Activated CD4-positive, alpha-beta T cell treated with anti-CD3 and anti-CD28 coated beads for 4 hours (primary cell): ENCODE measurements at places on chromosomes 1 and 21.

DNA sequence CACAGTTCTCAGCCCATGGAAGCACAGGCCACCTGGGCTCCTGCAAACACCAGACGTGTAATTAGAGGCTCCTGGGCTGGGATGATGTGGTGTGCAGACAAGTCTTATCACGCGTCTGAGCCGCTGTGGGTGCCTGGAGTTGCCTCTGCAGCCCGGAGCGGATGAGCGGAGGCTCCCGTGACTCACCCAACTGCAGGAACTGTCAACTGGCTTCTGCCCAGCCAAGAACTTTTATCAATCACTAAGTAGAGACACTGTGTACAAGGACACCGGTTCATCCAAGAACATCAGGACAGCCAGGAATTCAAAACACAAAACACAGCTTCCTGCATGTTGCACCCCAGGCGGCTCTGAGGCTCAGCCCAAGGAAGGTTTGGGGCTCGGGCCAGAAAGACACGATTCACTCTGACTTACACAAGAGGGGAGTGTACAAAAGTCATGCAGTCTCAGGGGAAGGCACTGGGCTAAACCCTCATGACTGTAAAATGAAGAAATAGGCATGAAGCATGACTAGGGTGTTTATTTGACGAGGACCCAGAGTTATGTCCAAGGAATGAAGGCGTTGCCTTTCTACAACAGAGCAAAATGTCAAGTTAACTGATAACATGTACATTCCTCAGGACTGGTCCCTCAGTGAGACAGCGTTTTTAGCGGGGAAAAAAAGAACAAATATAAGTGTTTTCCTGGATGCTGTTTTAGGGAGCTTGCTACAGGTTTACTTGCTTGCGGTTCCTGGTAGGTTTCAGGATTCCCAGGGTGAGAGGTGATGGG is 21.1 kb downstream of the ERRFI1 start:
- DNase-seq: no peak

DNA sequence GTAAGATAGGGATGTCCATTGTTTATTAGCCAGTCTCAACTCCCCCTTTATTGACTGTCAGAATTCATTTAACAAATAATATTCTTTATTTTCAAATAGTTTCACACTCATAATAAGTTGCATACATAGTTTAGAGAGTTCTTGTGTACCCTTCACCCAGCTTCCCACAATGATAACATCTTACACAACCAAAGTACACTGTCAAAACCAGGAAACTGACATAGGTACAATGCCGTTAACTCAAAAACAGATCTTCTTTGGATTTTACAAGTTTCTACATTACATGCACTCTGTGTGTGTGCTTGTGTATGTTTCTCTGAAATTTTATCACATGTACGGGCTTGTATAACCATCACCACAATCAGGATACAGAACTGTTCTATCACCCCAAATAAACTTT is 64.4 kb upstream of the IFNLR1 start:
- DNase-seq: no peak

DNA sequence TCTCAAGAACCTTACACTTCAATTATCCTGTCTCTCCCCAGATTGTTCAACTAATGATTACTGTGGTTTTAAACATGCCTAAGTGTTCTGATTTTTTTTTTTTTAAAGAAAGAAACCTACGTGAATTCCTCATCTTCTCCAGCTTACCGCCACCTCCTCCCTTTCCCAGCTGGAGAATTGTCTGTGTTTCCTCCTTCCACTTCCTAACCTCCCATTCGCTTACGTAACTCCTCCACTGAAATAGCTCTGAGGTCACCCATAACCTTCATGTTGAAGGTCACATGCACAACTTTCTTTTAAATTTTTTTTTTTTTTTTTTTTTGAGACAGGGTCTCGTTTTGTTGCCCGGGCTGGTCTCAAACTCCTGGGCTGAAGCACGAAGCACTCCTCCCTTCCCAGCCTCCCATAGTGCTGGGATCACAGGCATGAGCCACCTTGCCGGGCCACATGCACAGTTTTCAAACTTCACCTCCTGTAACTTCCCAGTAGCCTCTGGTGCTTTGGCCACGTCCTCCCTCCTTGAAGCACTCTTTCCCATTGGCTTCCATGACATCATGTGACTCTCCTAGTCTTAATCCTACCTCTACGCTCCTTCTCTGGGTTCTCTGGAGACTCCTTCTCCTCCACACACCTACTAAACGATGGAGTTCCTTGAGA is 9.8 kb upstream of the CAPZB start:
- no peak for DNase-seq

DNA sequence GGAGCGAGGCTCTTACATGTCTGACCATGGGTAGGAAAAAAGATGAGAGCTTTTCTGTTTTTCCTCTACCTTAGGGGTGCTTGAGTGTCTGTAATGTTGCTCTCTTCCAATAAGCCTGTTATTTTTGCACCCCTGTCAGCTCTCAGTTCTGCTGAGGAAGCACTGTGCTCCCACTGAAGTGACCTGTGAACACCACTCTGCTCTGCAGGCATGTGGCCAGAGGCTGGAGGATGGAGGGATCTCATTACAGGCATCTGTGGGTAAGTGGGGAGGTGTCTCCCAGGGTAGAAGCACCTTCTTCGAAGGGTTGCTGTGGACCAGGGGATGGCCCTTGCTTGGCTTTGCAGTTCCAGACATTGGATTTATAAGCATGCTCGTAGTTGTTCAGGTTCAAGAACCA is 56.8 kb upstream of the RBM15 start:
- DNase-seq: no peak

GRCh38 chr1:210830034-210831028 is 303.6 kb downstream of the KCNH1 start:
- no peak for DNase-seq

- no peak for DNase-seq
Measured at GRCh38 chr1:119541389-119541788, 34.4 kb downstream of the HSD3B1 start.

GRCh38 chr1:28412731-28413130 is 43.2 kb downstream of the PHACTR4 start:
- no peak for DNase-seq

- no peak for DNase-seq
Measured at GRCh38 chr1:83641206-83641658, 357.7 kb downstream of the TTLL7 start.

DNA sequence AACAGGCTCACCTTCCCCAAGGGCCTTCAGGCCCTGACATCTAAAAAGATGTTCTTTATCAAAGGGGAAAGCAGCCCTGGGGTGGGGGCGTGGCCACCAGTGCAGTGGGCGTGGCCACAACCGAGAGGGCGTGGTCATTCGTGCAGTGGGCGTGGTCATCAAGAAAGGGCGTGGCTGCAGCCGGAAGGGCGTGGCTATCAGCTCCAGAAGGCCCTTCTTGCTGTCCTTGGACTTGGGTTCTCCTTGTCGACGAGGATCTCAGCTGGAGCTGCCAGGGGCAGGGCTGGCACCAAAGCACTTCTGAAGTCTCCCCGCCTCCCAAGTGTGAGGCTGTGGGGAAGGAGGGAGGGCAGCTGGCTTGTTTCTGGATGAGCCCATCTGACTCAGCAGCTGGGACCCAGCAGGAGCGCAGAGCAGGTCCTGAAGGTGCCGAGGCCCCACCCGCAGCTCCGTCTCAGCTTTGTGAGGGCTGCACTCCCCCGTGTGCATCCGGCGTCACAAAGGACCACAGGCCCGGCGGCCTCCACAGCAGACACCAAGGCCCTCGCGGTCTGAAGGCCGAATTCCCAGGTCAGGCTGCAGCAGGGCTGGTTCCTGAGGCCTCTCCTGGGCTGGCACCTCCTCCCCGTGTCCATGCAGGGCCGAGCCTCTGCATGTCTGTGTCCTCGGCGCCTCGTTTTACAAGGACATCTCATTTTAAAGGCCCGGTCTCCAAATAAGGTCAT is 12.8 kb downstream of the PDE9A start:
- no peak for DNase-seq

- peak; percentile 36 for DNase-seq
Measured at GRCh38 chr1:93304716-93305138, 41.0 kb upstream of the DR1 start.

DNA sequence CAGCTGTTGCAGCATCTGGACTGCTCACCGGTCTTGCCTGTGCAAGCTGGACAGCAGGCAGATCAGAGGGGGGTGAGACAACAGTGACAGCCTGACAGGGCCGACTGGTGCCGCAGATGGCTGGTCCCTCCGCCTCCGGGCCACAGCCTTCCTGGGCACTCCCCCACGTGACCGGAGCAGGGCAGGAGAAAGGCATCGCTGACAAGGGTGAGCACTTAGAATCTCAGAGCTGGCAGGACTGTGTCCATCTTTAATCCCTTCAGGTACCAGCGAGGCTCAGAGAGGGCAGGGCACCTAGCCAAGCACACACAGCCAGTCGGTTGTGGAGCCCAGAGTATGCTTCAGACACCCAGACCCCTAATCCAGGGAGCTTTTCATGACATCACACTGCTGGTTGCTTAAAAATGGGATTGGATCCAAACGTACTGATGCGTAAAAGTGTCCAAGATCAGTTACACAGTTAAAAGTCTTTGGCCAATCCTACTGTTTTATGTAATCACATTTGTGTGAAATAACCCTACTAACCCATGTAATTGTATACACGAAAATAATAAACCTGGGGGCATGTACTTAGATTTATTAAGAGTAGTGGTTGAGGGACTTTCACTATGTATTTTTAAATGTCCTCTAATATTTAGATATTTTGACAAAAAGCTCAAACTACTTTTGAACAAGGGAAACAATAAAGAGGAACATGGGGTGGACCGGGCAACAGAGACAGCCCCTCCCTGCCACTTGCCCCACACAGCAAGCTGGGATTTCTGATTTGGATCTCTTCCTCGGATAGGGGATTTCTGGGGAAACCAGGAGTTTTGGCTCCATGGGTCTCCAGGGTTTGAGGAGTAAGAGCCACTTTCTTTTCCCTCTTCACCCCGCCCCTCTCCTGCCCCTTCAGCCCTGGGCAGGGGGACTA is 758 bp upstream of the CNTN2 start:
- DNase-seq: no peak

GRCh38 chr21:34897828-34898227 is 151.3 kb downstream of the RUNX1 start:
- DNase-seq: no peak

DNA sequence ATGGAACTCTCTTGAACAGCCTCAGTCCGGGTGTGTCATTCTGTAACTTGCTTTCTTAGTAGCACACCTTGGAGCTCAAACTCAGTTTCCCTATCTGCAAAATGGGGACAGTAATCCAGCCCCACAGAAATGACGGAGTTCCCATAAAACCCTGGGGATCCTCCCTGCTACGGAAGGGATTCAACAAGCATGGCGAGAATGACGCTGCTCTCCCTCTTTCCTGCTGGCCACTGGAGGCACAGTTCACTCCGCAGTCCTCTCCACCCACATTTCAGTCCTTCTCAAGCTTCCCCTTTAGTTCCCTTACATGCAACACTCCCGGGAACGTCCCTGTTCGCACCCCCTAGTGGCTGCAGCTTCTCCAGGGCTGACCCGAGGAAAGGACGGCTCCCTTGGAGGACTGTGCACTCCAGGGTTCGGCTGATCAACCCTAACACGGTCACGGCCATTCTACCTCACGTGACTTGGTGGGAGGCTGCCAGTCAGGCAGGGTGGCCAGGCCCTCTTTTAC is 20.6 kb downstream of the RUNX3 start:
- no peak for DNase-seq

DNA sequence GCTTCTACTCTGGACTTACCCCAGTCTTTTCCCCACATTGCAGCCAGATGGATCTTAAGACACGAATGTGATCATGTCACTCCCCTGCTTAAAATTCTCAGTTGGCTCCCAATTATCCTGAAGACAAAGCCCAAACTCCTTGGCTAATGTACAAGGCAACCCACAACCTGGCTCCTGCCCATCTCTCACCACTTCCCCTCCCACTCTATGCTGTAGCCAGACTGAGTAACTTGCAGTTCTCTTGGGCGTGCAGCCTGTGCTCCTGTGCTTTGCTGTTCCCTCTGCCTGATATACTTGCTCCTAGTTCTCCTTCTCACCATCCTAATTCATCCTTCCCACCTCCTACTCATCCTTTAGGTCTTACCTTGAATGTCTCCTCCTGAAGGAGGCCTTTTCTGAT is 56.2 kb downstream of the LGR6 start:
- DNase-seq: no peak

GRCh38 chr1:47710329-47711071 is 272.7 kb downstream of the FOXD2 start:
- DNase-seq: peak; percentile 58

DNA sequence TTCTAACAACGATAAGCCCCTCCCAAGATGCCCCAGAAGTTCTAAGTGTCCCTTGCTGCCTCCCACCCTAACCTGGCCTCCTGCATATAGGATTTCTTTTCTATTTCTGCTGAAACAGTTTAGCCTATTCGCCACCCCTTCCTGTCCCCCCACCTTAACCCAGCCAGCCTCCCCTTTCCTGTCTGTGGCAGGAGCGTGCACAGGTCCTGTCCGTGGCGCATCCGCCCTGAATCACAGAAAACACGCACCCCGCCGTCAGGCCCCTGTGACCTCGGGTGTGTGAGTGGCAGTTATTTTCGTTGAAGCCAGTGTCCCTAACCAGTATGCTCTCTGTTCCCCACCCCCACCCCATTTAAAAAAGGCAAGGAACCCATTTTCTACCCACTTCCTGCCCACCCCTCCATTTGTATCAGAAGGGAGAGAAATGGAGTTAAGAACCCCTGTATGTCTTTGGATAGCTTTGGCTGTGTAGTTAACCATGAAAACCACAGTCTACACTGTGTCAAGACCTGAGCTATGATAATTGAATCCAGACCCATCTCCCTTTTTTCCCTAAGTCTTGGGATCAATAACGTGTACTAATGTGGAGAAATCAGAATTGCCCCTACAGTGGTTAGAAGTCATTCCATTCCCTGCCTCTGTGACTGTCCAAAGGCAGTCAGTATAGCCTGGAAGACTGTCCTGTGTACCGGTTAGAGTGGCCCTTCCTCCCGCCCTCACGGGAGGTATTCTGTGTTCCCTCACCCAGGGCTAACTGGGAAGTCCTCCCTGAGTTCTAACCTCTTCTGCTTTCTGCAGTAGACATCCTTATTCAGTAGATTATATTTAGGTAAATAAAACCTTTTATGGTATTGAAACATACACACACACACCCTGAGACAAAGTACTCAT is 1.8 kb downstream of the PLEKHO1 start:
- DNase-seq: peak; percentile 68

- no peak for DNase-seq
Measured at GRCh38 chr1:231724876-231725647, 98.5 kb downstream of the DISC1 start.

- peak; percentile 74 for DNase-seq
Measured at GRCh38 chr1:2314803-2315673, 76.3 kb downstream of the MORN1 start.
